ENCODE measurements at places on chromosomes 7 and 10.

DNA sequence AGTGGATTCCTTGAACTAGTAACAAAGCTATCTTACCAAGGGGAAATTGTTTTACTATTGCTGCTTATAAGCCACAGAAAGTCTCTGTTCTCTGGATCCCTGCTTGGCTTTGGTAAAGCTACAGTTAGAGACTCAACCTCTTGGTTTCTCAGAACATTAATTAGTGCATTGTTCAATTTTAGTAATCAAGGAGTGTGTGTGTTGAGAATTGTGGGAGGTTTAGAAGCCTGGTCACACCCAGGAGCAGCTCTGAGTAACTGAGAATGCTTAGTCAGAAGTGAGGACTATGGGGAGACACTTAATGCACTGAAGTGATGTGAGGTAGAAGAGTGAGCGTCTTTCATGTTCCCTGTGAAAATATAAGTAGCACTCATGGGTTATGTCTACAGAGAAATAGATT, 8.2 kb upstream of the ACTA2 start:
- DNase-seq, result no peak

GRCh38 chr7:69467826-69468225, 130.4 kb upstream of the AUTS2 start:
- DNase-seq, result no peak

DNA sequence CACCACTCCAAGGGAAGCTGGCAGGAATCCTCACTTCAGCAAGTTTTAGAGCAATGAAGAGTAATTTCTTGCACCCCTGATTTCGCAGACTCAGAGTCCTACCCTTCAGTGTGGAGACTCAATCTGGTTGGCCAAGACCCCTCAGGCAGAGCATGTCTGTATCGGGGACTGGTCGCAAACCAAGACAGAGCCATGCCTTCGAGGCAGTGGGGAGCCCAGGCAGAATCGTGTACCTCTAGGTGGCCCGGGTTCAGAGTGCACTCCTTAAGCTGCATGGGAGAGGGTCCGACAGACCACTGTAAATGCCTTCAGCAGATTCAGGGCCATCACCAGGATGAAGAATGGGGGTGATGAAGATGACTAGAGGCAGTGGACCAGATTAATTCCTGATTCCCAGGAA, 94.9 kb downstream of the STRA8 start:
- no peak for DNase-seq

- no peak for DNase-seq
Measured at GRCh38 chr7:157077986-157078644, 60.6 kb upstream of the UBE3C start.

DNA sequence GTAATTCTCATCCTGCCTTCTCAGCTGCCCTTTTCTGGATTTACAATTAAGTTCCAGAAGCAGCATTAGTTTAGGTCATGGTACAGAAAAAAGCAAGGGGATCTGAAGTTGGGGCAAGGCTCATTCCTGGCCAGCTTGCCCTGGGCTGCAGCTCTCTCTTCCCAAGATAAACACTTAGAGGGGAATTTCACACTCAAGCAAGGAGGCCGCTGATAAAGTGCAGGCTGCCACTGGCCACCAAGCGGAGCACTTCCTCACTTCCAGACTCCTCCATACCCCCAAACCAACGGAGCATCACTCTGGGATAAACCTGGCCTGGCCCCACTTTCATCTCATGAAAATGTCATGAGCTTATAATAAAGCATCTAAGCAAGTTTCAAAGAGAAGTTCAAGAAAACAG, 445.5 kb upstream of the MKI67 start:
- DNase-seq, result no peak

- no peak for DNase-seq
Measured at GRCh38 chr10:58993480-58994221, 182.8 kb upstream of the PHYHIPL start.

GRCh38 chr7:111735661-111736551, 173.6 kb upstream of the IMMP2L start:
- DNase-seq, result peak; percentile 47
